Activated CD4-positive, alpha-beta T cell treated with anti-CD3 and anti-CD28 coated beads, Interleukin-2, amount 10 ng/mL, durations not matched to agents 24 days and 14 days (primary cell): ENCODE measurements at places on chromosomes 12 and 14.
A peak's percentile ranks its signal among the peaks of the same experiment; 100 is the strongest.

DNA sequence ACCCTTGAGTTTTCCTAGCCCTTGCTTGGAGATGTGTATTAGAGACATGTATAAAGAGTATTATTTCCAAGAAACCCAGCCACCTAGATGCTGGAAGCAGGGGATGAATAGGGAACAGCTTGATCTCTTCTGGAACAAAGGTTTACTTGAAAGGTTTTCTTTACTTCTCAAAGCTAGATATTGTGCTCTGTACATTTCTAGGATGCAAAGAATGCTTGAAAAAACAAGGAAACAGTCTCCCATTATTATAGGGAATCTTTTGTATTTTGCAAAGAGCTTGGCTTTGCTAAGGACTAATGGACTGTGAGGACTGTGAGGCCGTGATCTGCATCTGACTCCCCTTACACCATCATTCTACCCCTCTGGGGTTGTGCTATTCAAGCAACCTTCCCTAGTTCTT lies 77.9 kb downstream of the PRICKLE1 start:
- peaks cover 3% of the 10 kb centered on the region for H3K27me3 ChIP-seq
- no peak overlapping the region for H3K4me3 ChIP-seq
- no peak for DNase-seq
- no peak overlapping the region for H3K27ac ChIP-seq

GRCh38 chr12:108505129-108505528 lies 9.9 kb upstream of the FICD start:
- peaks cover 4% of the 10 kb centered on the region for H3K27me3 ChIP-seq
- no peak overlapping the region for H3K4me3 ChIP-seq
- no peaks in the 10 kb centered on the region for H3K36me3 ChIP-seq

- peak within 1 kb of the TSS; percentile 81 for H3K4me3 ChIP-seq
- DNase-seq: peak; percentile 73
- no peaks in the 10 kb centered on the region for H3K36me3 ChIP-seq
- H3K27ac ChIP-seq: peak within 1 kb of the TSS; percentile 45
- peaks cover 37% of the 10 kb centered on the region for H3K4me1 ChIP-seq
These were observed at the start of gene ASCL1 for GRCh38 chr12:102957339-102958050. TSS of gene ASCL1 (plus strand) at chr12:102957674. CDS start at chr12:102958245, 571 bp downstream.

GRCh38 chr12:20101046-20101445 lies 267.3 kb upstream of the PDE3A start:
- no peaks in the 10 kb centered on the region for H3K4me1 ChIP-seq
- no peaks in the 10 kb centered on the region for H3K36me3 ChIP-seq
- DNase-seq: no peak
- no peak overlapping the region for H3K27ac ChIP-seq

DNA sequence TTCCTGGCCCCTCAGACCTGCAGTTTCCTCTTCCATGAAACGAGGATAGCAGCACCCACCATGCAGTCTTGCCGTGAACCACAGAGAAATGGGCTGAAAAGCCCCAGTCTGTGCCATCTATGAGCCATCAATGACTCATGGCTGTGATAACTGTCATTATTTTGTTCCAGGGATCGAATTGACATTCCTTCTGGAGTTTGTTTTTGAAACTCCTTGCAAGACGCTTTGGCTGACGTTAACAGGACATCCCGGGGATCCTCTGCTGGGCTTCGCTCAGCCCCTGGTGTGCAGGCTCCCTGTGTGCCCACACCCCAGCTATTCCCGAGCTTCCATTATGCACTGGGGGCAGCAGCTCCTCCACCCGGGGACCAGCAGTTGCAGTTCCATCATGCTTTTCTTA lies 33.8 kb downstream of the MMAB start:
- H3K4me3 ChIP-seq: no peak overlapping the region
- H3K36me3 ChIP-seq: no peaks in the 10 kb centered on the region
- no peak for DNase-seq
- H3K27me3 ChIP-seq: no peaks in the 10 kb centered on the region
- no peak overlapping the region for H3K27ac ChIP-seq

- H3K4me3 ChIP-seq: no peak overlapping the region
- H3K4me1 ChIP-seq: peaks cover 2% of the 10 kb centered on the region
- peaks cover 17% of the 10 kb centered on the region for H3K27me3 ChIP-seq
These were observed 20.6 kb downstream of the RASSF8 start for GRCh38 chr12:25979059-25979458.

- peaks cover 7% of the 10 kb centered on the region for H3K36me3 ChIP-seq
- H3K27me3 ChIP-seq: no peaks in the 10 kb centered on the region
- no peak for DNase-seq
- H3K4me3 ChIP-seq: no peak overlapping the region
These were observed 67.4 kb downstream of the PPP2R5E start for GRCh38 chr14:63475761-63476160.

- H3K36me3 ChIP-seq: no peaks in the 10 kb centered on the region
- peaks cover 7% of the 10 kb centered on the region for H3K4me1 ChIP-seq
- peaks cover 16% of the 10 kb centered on the region for H3K27me3 ChIP-seq
These were observed 131.0 kb upstream of the NCOR2 start for GRCh38 chr12:124698211-124698997.

GRCh38 chr14:100374270-100374669 lies 51.1 kb downstream of the SLC25A47 start:
- peaks cover 56% of the 10 kb centered on the region for H3K4me1 ChIP-seq
- peak overlapping the region; percentile 98 for H3K27ac ChIP-seq
- peak; percentile 65 for DNase-seq
- H3K27me3 ChIP-seq: no peaks in the 10 kb centered on the region

- H3K27me3 ChIP-seq: peaks cover 3% of the 10 kb centered on the region
- no peak overlapping the region for H3K27ac ChIP-seq
- DNase-seq: no peak
- no peaks in the 10 kb centered on the region for H3K36me3 ChIP-seq
- H3K4me1 ChIP-seq: peaks cover 2% of the 10 kb centered on the region
- H3K4me3 ChIP-seq: no peak overlapping the region
These were observed 80.5 kb upstream of the RPH3A start for GRCh38 chr12:112711026-112711425.

DNA sequence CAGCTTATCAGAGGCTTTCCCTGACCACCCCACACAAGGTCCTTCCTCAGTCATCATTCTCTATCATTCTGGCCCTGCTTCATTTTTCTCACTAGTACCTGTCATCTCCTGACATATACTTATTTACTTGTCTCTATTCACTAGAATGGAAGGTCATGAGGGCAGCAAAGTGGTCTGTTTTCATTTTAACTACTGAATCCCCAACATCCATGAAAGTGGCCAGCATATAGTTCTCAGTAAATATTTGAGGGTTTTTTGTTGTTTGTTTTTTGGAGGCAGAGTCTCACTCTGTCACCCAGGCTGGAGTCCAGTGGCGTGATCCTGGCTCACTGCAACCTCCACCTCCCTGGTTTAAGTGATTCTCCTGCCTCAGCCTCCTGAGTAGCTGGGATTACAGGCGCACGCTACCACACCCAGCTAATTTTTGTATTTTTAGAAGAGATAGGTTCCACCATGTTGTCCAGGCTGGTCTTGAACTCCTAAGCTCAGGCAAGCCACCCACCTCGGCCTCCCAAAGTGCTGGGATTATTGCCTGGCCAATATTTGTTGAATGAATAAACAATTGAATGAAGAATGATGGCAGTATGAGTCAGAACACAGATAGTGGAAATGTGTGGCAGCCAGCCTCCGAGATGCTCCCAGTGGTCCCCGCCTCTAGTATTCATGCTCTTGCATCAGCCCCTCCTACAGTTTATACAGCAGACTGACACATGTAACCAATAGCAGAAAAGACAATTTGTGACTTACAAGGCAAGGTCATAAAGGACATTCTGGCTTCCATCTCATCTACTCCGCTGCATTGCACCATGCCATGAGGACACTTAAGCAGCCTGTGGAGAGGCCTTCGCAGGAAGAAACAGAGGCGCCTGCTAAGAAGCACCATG lies 7.0 kb upstream of the ANO6 start:
- H3K27me3 ChIP-seq: no peaks in the 10 kb centered on the region
- H3K36me3 ChIP-seq: no peaks in the 10 kb centered on the region
- DNase-seq: no peak
- H3K27ac ChIP-seq: no peak overlapping the region
- H3K4me3 ChIP-seq: no peak overlapping the region

GRCh38 chr14:100791348-100791735 lies 34.6 kb upstream of the MEG3 start:
- H3K4me3 ChIP-seq: no peak overlapping the region
- H3K27ac ChIP-seq: no peak overlapping the region
- no peak for DNase-seq
- no peaks in the 10 kb centered on the region for H3K36me3 ChIP-seq

DNA sequence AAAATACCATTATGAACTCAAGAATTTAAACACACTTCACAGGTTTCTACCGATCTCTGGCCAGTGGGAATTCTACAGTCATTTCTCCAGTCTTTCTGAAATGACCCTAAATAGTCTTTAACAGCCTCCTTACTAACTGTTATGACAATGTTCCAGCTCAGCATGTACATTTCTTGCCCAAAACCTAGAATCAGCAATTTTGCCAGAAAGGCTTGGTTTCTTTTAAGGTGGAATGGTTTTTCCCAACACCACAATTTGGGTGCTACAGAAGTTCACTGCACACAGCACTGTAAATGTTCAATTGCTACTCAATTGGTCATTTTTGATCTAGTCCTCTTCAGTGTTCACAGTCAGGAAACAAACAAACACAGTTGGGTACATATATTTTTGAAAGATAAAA lies 69.7 kb downstream of the LRP6 start:
- H3K4me3 ChIP-seq: no peak overlapping the region
- H3K36me3 ChIP-seq: peaks cover 3% of the 10 kb centered on the region
- DNase-seq: no peak
- no peak overlapping the region for H3K27ac ChIP-seq

- peaks cover 1% of the 10 kb centered on the region for H3K4me1 ChIP-seq
- DNase-seq: no peak
- no peaks in the 10 kb centered on the region for H3K36me3 ChIP-seq
These were observed 213.0 kb downstream of the ADAMTS20 start for GRCh38 chr12:43338848-43339526.

- H3K27me3 ChIP-seq: no peaks in the 10 kb centered on the region
- peaks cover 3% of the 10 kb centered on the region for H3K4me1 ChIP-seq
- no peak for DNase-seq
These were observed 271.8 kb downstream of the AEBP2 start for GRCh38 chr12:19710811-19711793.

GRCh38 chr12:103503546-103504480 lies 8.0 kb upstream of the C12orf42 start:
- peak; percentile 86 for DNase-seq
- peaks cover 13% of the 10 kb centered on the region for H3K27me3 ChIP-seq
- no peak overlapping the region for H3K27ac ChIP-seq
- peaks cover 34% of the 10 kb centered on the region for H3K4me1 ChIP-seq

DNA sequence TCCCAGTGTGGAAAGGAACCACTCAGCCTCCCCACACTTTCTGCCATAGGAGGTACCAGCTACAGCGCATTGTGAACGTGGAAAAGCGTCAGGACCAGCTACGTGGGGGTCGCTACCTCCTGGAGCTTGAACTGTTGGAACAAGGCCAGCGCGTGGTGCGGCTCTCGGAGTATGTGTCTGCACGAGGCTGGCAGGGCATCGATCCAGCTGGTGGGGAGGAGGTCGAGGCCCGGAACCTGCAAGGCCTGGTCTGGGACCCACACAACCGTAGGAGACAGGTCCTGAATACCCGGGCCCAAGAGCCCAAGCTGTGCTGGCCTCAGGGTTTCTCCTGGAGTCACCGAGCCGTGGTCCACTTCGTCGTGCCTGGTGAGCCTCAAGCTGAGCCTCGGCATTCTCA lies 96.8 kb downstream of the B4GALNT3 start:
- H3K4me1 ChIP-seq: peaks cover 40% of the 10 kb centered on the region
- H3K27ac ChIP-seq: no peak overlapping the region
- H3K4me3 ChIP-seq: no peak overlapping the region
- no peak for DNase-seq
- peaks cover 37% of the 10 kb centered on the region for H3K36me3 ChIP-seq

DNA sequence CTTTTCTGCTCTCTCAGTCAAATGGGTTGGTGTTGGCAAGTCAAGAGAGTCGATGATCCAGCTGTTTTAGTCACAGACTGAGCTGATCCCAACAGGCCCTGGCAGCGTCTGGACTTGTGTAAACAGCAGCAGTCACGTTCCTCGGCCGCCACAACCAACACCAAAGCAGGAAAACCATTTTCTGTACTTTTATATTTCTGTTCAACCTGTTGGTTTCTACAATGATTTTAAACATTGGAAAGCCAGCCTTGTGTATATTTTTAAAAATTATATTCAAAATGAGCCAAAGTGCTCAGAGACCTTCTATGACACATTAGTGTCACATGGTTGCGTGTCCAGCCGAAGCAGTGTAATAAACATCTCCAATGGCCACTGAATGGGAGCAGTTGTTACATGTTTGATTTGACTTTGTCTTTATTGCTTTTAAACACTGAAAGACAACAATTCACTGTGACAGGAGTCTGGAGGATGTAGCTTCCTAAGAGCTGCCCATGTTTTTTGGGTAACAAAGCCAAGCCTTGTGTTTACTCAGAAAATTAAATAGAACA lies 5.9 kb upstream of the SIVA1 start:
- DNase-seq: no peak
- no peak overlapping the region for H3K27ac ChIP-seq
- H3K27me3 ChIP-seq: peaks cover 1% of the 10 kb centered on the region
- no peak overlapping the region for H3K4me3 ChIP-seq
- H3K4me1 ChIP-seq: peaks cover 2% of the 10 kb centered on the region

DNA sequence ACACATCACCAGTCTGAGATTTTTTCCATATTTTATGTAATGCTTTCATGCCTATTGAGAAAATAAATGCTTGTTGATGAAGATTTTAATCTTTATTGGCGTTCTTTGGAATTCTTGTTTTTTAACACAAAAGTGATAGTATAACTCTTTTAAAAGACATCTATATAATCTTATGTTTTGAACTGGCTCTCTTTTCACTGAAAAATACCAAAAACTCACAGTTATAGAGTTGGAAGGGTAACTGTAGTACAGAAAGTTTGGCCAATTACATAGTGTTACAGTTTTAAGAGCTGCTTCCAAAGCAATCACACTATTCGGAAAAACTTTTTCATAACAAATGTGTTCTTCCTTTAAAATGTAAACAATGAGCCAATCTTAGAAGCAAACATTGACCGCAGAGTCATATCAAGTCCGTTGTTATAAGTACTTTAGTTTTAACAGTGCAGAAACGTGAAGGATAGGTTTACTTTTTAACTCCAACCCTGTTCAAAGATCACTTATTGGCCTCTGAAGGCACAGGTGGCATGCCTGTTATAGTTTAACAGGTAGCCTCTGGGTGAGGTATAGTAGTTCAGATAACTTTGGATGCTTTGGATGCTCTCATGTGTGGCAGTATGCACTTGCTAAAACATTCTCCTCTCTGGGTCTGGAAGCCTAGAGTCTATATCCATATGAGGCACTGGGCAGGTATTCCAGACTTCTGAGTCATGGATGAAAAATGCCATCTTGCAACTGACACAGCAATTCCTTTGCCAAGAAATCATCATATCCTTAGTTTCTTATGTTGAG lies 12.1 kb upstream of the NTN4 start:
- peaks cover 24% of the 10 kb centered on the region for H3K27me3 ChIP-seq
- no peak overlapping the region for H3K4me3 ChIP-seq
- DNase-seq: no peak
- no peak overlapping the region for H3K27ac ChIP-seq

- no peak overlapping the region for H3K4me3 ChIP-seq
- DNase-seq: no peak
- H3K27me3 ChIP-seq: peaks cover 46% of the 10 kb centered on the region
- H3K36me3 ChIP-seq: no peaks in the 10 kb centered on the region
These were observed 27.5 kb upstream of the OAS1 start for GRCh38 chr12:112879191-112879705.

GRCh38 chr14:97796511-97796910 lies 999.3 kb downstream of the VRK1 start:
- no peak overlapping the region for H3K27ac ChIP-seq
- no peaks in the 10 kb centered on the region for H3K36me3 ChIP-seq
- no peak overlapping the region for H3K4me3 ChIP-seq
- H3K4me1 ChIP-seq: peaks cover 6% of the 10 kb centered on the region
- no peaks in the 10 kb centered on the region for H3K27me3 ChIP-seq

- H3K36me3 ChIP-seq: peaks cover 57% of the 10 kb centered on the region
- no peak overlapping the region for H3K27ac ChIP-seq
- H3K27me3 ChIP-seq: no peaks in the 10 kb centered on the region
- DNase-seq: no peak
These were observed 10.5 kb downstream of the CINP start for GRCh38 chr14:102352213-102352612.
